ENCODE measurements at places on chromosomes 5 and 9. TPM values are rescaled to one million over a fixed set of nuclear protein-coding genes. Genes with fewer than 3 reads are reported as not detected.

The ALDOB gene
- not detected for total RNA-seq

The NEUROG1 gene
- total RNA-seq: not detected

The RAI14 gene
- 102 TPM for total RNA-seq

The SLC31A2 gene
- 58.5 TPM for total RNA-seq

The F12 gene
- 0.60 TPM for total RNA-seq

The HTR1A gene
- total RNA-seq: not detected

The BTNL8 gene
- 3.5 TPM for total RNA-seq

The HBEGF gene
- total RNA-seq: 9.3 TPM

The GDNF gene
- total RNA-seq: 0.69 TPM

The IRX1 gene
- not detected for total RNA-seq

The LVRN gene
- total RNA-seq: not detected

The NR5A1 gene
- 300 TPM for total RNA-seq

The CXCL14 gene
- total RNA-seq: 10.3 TPM

The GARIN3 gene
- not detected for total RNA-seq

The SLC6A7 gene
- total RNA-seq: not detected

The SPINK5 gene
- 0.21 TPM for total RNA-seq

The PCDHGC5 gene
- 0.93 TPM for total RNA-seq

The JAKMIP2 gene
- 0.59 TPM for total RNA-seq

The LECT2 gene
- not detected for total RNA-seq

The HAND1 gene
- total RNA-seq: not detected

The ADRB2 gene
- total RNA-seq: 23.1 TPM

The PLPPR1 gene
- total RNA-seq: not detected

The NIPSNAP3A gene
- total RNA-seq: 21.2 TPM

The GPSM1 gene
- total RNA-seq: 14.3 TPM

The SLC22A4 gene
- total RNA-seq: 9.7 TPM

The SELENOP gene
- total RNA-seq: 729 TPM

The RNF183 gene
- 0.35 TPM for total RNA-seq

The SPINK7 gene
- total RNA-seq: not detected

The SSBP2 gene
- 28.6 TPM for total RNA-seq

The FRRS1L gene
- total RNA-seq: not detected

The CCDC180 gene
- 9.5 TPM for total RNA-seq

The HINT2 gene
- 20.3 TPM for total RNA-seq

The CTXN3 gene
- not detected for total RNA-seq

The NACC2 gene
- 26.2 TPM for total RNA-seq

The RHOBTB3 gene
- total RNA-seq: 71.1 TPM

The PCDHB3 gene
- 3.1 TPM for total RNA-seq

Measured in spleen (tissue), 13 donors.